ENCODE measurements at places on chromosomes 7 and 10.

DNA sequence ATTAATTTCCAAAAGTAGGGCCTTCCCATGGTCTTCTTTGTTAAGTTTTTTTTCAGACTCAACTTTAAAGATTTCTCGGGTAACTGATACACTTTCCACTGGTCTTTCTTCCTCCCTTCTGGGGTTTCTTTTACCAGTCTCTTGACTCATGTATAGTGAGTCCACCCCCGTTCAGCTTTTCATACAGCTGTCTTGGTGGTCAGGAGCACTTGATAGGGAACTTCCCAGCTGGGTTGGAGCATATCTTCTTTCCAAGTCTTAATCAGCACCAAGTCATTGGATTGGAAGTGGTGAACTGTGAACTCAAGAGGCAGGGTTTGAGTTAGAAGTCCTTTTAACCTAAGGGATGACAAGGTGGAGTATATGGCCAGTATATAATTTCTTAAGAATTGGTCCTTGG lies 29.2 kb upstream of the ELOVL3 start:
- no peak for DNase-seq

DNA sequence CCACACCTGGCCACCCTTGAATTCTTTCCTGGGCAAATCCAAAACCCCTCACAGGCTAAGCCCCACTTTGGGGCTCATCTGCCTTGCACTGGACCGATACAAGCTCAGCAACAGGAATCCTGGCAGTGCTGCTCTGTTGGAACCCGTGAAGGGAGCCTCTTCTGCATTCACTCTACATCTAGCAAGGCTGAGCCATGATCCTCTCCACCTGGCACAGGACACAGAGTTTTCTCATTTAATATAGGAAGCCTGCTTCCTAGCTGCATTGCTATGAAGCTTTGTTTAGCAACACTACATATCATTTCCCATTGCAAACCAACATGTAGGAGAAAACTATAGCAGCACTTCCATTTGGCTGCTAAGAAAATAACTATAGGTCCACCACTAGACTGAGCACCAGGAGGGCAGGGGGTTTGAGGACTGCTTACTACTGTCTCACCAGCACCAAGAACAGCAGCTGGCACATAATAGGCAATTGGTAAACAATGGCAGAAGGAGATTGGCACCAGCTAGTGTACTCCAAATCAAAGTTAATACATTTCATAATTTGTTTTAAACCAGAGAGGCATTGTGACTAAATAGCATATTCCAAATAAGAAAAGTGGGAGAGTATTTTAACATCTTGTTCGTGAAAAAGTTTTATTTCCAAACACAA lies 56.1 kb downstream of the CPVL start:
- DNase-seq = no peak

DNA sequence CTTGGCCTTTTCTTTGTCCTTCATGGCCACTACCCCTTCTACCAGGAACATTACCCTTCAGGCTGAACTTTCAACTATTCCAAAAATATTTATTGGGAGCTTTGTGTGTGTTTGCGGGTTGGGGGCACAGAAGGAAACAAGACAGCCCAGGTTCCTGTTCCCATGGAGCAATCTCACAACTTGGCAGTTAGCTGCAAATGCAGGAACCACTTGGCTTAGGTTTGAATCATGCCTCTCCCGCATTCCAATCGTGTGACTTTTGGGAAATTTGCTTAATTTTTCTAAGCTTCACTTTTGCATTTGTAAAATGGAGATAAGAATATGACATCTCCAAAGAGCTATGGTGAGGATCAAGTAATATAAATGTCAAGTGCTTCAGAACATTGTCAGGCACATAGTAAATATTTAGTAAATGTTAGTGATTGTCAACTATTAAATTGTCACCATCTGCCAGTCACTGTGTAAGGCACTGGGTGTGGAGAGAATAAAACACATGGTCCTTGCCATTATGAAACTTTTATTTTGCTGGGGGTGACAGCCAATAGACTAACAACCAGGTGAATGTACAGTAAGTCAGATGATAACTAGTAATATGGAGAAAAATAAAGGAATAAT lies 277.1 kb downstream of the SNX13 start:
- DNase-seq = no peak

DNA sequence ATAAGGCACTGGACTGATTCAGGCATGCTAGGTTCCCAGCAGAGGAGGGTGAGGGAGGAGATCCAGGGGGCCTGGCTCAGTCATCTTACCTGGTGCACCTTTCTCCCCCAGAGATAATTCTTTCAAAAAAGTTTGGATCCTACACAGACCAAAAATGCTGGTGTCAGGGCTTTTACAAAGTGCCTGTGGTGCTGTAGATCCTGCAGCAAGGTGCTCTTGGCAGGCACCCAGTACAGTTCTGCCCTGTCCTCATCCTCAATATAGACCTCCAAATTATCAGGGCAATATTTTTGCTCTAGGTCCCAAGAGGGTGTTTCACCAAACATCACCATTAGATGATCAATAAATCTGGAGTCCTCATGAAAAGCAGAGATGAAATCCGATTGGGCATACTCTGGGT lies 78.5 kb upstream of the IGFBP3 start:
- no peak for DNase-seq

GRCh38 chr7:158458716-158459282 lies 128.8 kb downstream of the PTPRN2 start:
- no peak for DNase-seq

GRCh38 chr7:117912421-117912820 lies 39.2 kb upstream of the CTTNBP2 start:
- DNase-seq = no peak

- DNase-seq = no peak
Measured at GRCh38 chr10:113176652-113177155, 226.7 kb downstream of the TCF7L2 start.

DNA sequence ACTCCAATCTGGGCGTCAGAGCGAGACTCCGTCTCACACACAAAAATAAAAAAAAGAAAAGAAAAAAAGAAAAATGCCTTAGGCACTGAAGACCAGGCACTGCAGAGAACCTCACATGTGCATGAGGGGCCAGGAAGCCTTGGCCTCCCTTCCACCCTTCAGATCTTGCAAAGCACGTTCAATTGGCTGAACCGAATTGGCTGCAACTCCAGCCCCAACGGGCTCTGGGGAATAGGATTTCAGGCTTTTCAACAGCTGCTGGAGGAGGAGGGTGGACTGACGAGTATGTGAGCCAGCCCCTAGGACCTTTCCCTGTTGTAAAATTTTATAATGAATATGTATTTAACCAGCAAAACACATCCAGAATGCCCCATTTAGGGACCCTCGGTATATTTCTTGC lies 16.7 kb downstream of the TMEM120A start:
- DNase-seq = no peak

- DNase-seq = no peak
Measured at GRCh38 chr10:96772196-96772595, 51.9 kb upstream of the PIK3AP1 start.

DNA sequence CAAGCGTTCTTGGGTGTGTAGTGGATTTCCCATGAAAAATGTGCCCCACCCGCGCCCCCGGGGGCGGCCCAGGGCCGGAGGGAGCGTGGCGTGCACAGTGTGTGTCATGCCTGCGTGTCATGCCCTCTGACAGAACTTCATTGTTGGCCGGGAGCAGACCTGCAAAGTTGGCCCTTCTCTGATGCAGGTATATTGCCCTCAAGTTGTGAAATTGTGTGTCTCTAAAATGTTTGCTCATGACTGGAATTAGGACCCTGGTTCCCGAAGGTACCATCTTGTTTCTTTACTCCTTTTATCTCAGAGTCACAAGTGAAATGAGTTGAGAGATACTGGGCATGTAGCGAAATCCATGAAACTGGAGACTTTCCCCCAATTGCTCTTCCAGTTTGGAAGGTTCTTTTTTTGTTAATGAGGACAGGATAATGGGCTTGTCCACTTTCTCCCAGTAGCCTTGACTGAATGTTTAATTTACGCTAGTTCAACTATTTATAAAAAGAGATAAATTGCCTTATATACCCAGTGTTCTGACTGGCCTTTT lies 26.2 kb downstream of the ADK start:
- DNase-seq = no peak

- no peak for DNase-seq
Measured at GRCh38 chr7:132897093-132897687, 184.7 kb downstream of the CHCHD3 start.

DNA sequence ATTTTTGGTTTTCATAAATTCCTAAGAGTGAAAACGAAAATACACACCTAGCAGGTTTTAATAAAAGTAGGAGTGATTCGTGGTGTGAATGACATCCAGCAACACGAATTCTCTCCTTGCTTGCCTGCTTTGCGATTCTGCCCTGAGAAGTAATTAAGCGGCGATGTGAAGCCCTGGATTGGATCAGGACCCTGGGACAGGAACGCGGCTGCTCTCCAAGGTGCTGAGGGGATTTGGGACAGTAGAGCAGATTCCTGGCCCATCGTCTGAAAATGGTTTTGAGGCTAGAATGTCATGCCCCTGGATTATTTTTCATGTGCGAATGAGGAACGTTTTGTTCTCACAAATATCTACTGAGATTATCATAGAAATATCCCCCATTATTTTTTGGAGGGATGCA lies 7.8 kb downstream of the NPS start:
- DNase-seq = no peak

- no peak for DNase-seq
Measured at GRCh38 chr10:3485057-3485686, 299.8 kb downstream of the KLF6 start.

DNA sequence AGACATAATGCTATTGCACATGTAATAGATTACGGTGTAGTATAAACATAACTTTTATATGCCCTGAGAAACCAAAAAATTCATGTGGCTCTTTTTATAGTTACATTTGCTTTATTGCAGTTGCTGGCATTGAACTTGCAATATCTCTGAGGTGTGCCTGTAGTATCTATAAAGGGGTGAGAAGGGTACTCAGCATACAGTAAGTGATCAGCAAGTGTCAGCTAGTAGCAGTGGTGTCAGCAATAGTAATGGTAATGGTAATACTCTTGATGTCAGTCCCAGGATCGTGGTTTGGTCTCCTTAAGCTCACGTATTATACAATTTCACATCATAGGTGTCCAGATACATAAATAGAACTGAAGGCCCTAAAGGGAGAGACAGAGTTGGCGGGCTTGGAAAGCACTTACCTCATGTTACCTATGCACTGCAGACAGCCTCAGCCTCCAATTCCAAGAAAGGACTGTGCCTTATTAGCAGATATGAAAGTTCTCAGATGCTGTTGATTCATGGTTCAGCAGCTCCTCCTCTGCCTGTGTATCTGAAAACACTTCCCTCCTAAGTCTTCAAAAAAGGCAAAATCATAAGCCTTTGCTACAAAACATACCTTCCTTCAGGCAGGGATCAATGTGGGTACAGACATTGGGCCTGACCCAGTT lies 6.6 kb upstream of the GIMAP7 start:
- no peak for DNase-seq

DNA sequence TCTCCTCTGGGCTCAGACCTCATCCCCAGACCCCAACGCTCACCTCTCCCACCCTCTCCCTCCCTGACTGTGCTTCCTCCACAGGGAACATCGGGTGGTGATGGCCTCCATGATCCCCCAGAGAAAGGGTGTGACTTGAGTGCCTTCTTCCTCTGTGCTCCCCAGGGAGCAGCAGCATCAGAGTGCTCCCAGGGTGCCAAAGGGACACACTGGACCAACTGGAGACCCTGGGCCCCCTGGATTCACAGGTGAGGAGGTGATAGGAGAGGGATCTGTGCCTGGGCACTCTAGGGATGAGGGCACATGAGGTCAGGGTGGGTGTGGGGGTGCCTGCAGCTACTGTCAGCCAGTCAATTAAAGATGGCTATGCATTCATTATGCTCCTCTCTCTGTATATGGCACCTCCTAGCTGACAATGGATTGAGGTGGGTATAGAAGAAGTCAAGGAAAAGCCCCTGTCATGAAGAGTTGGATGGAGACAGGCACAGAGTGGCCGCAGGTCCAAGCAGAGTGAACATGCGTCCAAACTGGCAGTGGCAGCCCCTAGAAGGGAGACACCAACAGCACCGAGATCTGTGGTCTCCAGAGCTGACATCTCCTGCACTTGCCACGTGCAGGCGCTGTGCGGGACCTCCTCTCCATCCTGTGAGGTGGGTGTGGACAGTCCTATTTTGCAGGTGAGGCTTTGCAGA lies 15.5 kb upstream of the VOPP1 start:
- DNase-seq = no peak

DNA sequence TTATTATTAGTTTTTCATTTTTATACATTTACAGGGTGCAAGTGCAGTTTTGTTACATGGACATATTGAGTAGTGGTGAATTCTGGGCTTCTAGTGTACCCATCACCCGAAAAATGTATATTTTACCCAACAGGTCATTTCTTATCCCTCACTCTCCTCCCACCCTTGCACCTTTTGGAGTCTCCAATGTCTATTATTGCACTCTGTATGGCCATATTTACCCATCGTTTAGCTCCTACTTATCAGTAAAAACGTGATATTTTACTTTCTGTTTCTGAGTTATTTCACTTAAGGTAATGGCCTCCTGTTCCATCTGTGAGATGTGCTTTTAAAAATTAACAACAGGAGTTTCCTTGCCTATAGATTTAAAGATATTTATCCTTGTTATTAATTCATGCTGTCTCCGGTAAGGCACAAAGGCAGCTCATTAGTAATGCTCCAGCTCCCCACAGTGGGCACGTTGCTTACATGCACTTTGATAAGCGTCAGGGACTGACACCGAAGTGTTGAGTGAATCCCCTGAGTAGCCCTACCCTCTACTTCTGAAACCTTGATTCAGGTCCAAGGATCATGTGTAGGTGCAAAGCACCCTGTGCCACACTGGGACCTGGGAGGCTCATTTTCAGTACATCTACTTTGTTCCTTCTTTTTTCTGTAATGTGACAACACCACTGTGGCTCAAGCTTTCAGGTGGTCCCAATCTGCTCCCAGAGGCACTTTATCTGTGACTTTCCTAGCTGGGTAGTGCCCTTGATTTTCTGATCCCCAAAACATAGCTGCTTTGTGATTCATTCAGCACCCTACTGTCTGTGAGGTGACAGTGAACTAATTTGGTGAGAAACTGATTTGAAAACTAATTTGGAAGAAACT lies 27.3 kb downstream of the HYAL4 start:
- DNase-seq = no peak

- no peak for DNase-seq
Measured at GRCh38 chr10:103763374-103764202, 91.8 kb downstream of the SH3PXD2A start.

DNA sequence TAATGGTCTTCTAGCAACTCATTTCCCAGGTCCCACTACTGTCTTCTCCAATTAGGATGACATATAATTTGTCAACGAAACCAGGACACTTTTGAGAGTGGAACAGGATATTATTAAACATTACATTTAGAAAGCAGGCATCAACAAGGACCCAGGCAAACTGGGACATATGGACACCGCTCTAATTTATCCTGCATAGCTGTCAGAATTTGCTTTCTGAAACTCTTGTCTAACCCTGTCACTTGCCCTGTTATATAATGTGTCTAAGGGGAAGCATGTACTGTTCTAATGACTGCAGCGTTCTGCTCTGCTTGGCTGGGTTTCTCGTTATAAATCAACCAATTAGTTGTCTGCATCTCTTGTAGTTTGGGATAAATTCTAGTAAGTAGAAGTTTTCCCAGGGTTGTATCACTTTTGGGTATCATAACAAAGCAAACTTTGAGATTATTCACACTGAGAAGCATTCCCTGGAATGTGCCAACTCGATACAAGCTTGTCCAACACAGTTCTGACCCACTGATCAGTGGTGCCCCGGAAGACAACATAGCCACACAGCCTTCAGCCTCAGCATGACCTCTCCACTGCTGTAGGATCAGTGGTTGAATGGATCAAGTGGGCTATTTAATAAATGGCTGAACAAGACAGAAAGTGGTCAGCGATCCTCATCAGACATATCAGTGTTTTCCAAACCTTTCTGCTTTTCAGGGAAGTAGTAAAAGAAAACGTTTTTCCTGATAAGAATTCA lies 228.1 kb downstream of the KIF20B start:
- no peak for DNase-seq

Measured in esophagus squamous epithelium (tissue), 5 donors.